Mammary epithelial cell (primary cell): ENCODE measurements at places on chromosomes 6 and 20. TPM values are rescaled to one million over a fixed set of nuclear protein-coding genes. Genes with fewer than 3 reads are reported as not detected.

HLA-F gene
- total RNA-seq = 27.2 TPM

CYP21A2 gene
- total RNA-seq = 0.35 TPM in 1 of 2 replicates, not detected in the other

NOX3 gene
- total RNA-seq = not detected

KCNS1 gene
- 0.33 TPM for total RNA-seq

TAF4 gene
- total RNA-seq = 4.5 TPM

SLC17A2 gene
- total RNA-seq = not detected

UNC93A gene
- total RNA-seq = not detected in 2 replicates

ERVFRD-1 gene
- not detected for total RNA-seq

HLA-DRA gene
- total RNA-seq = not detected in 2 replicates

PLEKHG1 gene
- 63.2 TPM for total RNA-seq

WFDC10B gene
- total RNA-seq = not detected

ZNF165 gene
- total RNA-seq = 3.5 TPM

PLN gene
- not detected in 2 replicates for total RNA-seq

MYBL2 gene
- total RNA-seq = 1.8 TPM

BCAS1 gene
- not detected for total RNA-seq

TCP11 gene
- total RNA-seq = not detected

SLC4A11 gene
- total RNA-seq = 10.0 and 20.1 TPM in 2 replicates

CTCFL gene
- total RNA-seq = not detected in 2 replicates

CLPSL2 gene
- total RNA-seq = not detected in 2 replicates

BANF2 gene
- total RNA-seq = not detected

NKAIN4 gene
- not detected for total RNA-seq

HLA-DQA1 gene
- total RNA-seq = not detected

NHLRC1 gene
- total RNA-seq = 3.3 TPM

TMEM244 gene
- not detected in 2 replicates for total RNA-seq

RAMACL gene
- total RNA-seq = 0.83 TPM

REPS1 gene
- 39.5 TPM for total RNA-seq

ADGRB3 gene
- not detected in 2 replicates for total RNA-seq

DZANK1 gene
- 2.7 TPM for total RNA-seq

DEFB132 gene
- not detected for total RNA-seq

ABHD16A gene
- total RNA-seq = 24.2 and 29.4 TPM in 2 replicates

TNFRSF21 gene
- total RNA-seq = 98.2 and 188 TPM in 2 replicates

DOK5 gene
- 0.17 TPM for total RNA-seq

SAMD5 gene
- 2.9 TPM in 2 replicates for total RNA-seq

IL17A gene
- total RNA-seq = not detected in 2 replicates

SPTLC3 gene
- total RNA-seq = 7.1 and 10.1 TPM in 2 replicates

KHDC1 gene
- 1.2 TPM for total RNA-seq

C20orf202 gene
- total RNA-seq = not detected

ADGB gene
- total RNA-seq = not detected

RHAG gene
- not detected in 2 replicates for total RNA-seq

CCN6 gene
- 8.2 TPM for total RNA-seq

MYH7B gene
- 0.08 and 0.28 TPM in 2 replicates for total RNA-seq

TAAR1 gene
- total RNA-seq = not detected in 2 replicates

SMLR1 gene
- not detected in 2 replicates for total RNA-seq

ULBP1 gene
- total RNA-seq = 5.2 and 13.0 TPM in 2 replicates

KCNQ2 gene
- not detected in 2 replicates for total RNA-seq

RIPPLY2 gene
- not detected for total RNA-seq

PRDM13 gene
- total RNA-seq = not detected in 2 replicates

RIPOR2 gene
- total RNA-seq = under 0.01 TPM

RALGAPA2 gene
- total RNA-seq = 7.2 and 9.5 TPM in 2 replicates

CYP39A1 gene
- total RNA-seq = 1.8 and 2.4 TPM in 2 replicates

SLC17A9 gene
- total RNA-seq = 0.33 TPM in 1 of 2 replicates, not detected in the other

HSD17B8 gene
- total RNA-seq = 16.0 TPM

CFB gene
- 4.6 and 7.9 TPM in 2 replicates for total RNA-seq

CCDC28A gene
- total RNA-seq = 7.3 TPM
